ENCODE measurements at places on chromosomes 13 and 19.

DNA sequence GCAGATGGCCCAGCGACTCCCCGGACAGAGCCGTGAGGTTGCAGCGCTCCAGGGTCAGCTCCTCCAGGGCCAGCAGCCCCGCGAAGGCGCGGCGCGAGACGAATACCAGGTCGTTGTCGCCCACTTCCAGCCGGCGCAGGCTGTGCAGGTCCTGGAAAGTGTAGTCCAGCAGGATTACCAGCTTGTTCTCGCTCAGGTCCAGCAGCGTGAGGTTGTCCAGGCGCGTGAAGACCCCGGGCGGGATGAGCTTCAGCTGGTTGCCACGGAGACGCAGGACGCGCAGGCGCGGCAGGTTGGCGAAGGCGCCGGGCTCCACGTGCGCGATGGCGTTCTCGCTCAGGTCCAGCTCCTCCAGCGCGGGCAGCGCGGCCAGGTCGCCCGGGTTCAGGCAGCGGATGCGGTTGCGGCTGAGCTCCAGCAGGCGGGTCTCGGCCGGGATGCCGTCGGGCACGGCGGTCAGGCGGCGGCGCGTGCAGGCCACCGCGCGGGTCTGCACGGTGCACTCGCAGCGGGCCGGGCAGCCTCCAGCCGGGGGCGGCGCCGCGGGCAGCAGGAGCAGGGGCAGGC, 9.3 kb upstream of the PEAK3 start:
- no peak for DNase-seq

GRCh38 chr13:98992355-98992754, 14.5 kb upstream of the DOCK9 start:
- DNase-seq: no peak

DNA sequence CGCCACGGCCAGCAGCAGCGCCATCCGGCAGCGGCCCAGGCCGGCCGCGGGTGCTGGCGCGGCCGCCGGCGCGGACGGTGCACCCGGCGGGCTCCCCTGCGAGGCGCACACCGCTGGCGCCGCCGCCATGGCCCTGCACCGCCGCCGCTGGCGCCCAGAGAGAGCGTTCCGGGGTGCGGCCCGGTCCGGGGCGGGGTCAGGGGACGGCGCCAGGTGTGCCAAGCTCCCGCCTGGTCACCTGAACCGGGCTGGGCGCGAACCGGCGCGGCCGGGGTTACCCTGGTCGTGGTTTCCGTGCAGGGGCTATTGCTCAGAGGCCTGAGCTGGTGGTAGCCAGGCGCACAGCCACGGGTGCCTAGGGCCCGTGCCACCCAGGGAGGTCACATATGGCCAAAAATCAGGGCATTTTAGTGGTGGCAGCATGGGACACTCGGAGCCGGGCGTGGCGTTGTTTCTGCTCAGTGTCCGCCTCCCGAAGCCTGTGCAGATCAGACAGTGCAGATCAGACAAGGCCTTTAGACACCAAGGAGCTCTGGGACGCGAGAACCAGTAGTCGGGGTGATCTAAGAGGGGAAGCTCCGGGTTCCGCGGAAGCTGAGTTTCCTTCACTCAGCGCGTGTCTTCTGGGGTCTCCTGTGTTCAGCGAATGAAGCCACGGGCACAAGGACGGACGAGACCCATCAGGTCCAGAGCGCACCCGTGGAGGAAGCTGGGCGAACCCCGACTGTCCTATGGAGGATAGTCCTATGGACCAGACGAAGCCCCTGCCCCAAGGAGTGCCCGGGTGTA, at the start of gene TMEM238:
Gene TMEM238, minus strand, starts transcription at position 162 of the 789 bp plus-strand sequence. Its CDS starts 33 bp downstream, at position 129.
- DNase-seq: no peak

GRCh38 chr13:113758651-113759524, at the start of gene TMEM255B:
TMEM255B (plus strand) TSS chr13:113759226; CDS start chr13:113759270, 44 bp downstream.
- DNase-seq: peak; percentile 55

GRCh38 chr19:6686628-6686975, 16.6 kb upstream of the TNFSF14 start:
- DNase-seq: no peak

GRCh38 chr19:28403690-28404089, 809.3 kb downstream of the UQCRFS1 start:
- DNase-seq: no peak

Measured in astrocyte of the spinal cord (primary cell).